ENCODE measurements at places on chromosomes 13 and 19.
A peak's percentile ranks its signal among the peaks of the same experiment; 100 is the strongest.

- no peak for DNase-seq
These were observed 50.1 kb downstream of the ITGBL1 start for GRCh38 chr13:101502618-101503017.

GRCh38 chr13:73835138-73835721 is 299.0 kb downstream of the KLF12 start:
- DNase-seq: peak; percentile 23

GRCh38 chr13:107441279-107441678 is 774.1 kb downstream of the LIG4 start:
- DNase-seq: no peak

GRCh38 chr19:43668406-43669109 is 1.4 kb downstream of the PLAUR start:
- DNase-seq: peak; percentile 97

GRCh38 chr19:8518536-8518935 is 4.6 kb upstream of the ZNF414 start:
- no peak for DNase-seq

- peak; percentile 3 for DNase-seq
These were observed 2220.8 kb upstream of the PCDH20 start for GRCh38 chr13:63636316-63636993.

- no peak for DNase-seq
These were observed 10.5 kb upstream of the PRR19 start for GRCh38 chr19:42291435-42291810.

GRCh38 chr13:50611117-50611781 is 232.2 kb downstream of the DLEU7 start:
- DNase-seq: no peak

DNA sequence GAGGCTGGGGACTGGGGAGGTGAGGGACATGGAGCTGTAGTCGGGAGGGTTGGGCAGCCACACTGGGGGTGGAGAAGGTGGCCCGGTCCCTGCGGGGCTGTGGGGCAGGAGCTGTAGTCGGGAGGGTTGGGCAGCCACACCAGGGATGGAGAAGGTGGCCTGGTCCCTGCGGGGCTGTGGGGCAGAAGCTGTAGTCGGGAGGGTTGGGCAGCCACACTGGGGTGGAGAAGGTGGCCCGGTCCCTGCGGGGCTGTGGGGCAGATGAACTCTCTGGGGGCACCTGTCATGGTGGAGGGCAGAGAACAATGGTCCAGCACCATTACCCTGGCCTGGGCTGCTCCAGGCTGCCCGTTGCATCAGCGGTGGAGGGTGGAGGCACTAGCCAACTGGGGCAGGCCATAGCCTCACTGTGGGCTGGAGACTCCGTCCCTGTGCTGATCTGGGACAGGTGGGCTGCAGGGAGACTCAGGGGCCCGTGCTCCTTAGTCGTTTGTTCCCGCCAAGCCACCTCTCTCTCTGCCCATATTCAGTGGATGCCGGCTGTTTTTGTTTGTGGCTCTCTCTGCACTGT is 51.4 kb downstream of the ATP11A start:
- no peak for DNase-seq

DNA sequence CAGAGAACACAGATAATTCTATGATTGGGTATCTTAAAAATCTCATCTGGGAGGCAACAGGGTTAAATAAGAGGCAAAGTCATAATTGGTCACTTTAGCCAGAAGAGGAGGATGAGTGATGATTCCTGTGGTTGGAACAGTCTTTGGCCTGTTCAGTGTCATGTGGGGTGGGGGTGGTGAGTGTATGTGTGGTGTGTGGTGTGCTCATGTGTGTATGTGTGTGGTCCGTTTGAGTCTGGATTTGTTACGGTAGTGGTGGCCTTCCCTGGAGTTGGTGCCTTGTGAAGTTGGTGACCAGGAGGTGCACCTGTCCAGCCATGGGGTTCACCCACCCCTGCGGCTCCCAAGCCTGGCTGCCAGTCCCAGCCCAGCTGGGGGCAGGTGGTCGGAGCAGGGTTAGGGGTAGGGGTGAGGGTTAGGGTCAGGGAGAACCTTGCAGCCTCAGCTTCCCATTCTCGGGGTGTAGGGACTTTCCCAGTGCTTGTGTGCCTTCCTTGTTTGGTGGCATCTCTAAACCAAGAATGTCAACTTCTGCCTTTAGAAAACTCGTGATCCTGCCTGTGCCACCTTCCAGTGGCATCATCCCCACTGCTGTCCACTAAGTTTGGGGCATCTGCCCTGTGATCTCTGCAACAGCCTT is 97.5 kb downstream of the RAB20 start:
- no peak for DNase-seq

DNA sequence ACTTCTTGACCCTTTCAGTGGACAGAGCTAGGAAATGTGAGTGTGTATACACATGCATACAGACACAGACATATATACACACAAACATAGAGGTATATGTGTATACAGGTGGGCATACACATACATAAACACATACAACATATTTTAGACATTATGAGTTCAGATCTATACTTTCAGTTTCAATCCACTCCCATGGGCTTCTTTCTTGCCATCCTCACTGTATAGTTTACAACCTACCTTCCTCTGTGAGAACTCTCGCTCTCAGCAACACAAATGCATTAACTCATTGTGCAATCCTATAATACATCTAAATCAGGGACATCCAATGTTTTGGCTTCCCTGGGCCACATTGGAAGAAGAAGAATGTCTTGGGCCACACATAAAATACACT is 21.2 kb upstream of the SCEL start:
- no peak for DNase-seq

GRCh38 chr13:74979703-74980102 is 502.3 kb downstream of the TBC1D4 start:
- no peak for DNase-seq

DNA sequence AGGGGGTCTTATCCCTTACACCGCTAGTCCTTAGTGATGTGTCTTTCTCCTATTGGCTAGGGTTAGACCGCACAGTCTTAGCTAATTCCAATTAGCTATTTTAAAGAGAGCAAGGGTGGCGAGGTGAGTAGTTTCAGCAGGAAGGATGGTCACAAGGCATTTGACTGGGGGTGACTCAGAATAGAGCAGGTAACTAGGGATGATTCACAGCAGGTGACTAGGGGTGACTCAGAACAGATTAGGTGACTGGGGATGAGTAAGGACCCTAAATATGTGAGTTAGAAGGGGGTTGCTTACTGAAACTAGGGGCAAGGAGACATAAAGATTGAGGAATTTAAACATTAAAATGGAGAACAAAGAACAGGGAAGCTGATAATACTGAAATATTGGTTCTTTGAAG is 64.3 kb downstream of the ZNF66 start:
- no peak for DNase-seq

GRCh38 chr19:10603084-10603872 is 16.2 kb upstream of the AP1M2 start:
- DNase-seq: no peak

- no peak for DNase-seq
These were observed 673 bp downstream of the CTU1 start for GRCh38 chr19:51107406-51108065.

Measured in NCI-H1436 treated with DMSO at 0.1 percent for 48 hours (cell line).